ENCODE measurements at places on chromosomes 1 and 21.

DNA sequence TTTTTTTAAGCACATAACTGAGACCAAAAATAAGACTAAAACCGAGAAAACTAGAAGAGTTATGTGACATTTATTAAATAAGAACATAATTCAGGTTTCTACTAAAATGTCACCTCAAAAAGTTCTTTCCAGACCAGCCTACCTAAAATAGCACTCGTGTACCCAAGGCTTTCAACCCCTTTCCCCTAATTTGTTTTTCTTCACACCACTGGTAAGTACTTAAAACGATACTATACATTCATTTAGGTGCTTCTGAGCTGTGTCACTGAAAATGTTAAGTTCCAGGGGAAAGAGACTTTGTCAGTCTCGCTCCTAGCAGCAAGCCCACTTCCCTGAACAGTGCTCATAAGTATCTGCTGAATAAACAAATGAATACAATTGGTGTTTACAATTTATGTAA lies 6.8 kb downstream of the RRAGC start:
- no peak for DNase-seq

- DNase-seq = no peak
These were observed 44.8 kb downstream of the PCNT start for GRCh38 chr21:46368533-46369285.

- no peak for DNase-seq
These were observed 3.7 kb upstream of the SDC3 start for GRCh38 chr1:30912224-30912623.

- no peak for DNase-seq
These were observed 152.0 kb downstream of the ADGRL4 start for GRCh38 chr1:78854556-78854955.

DNA sequence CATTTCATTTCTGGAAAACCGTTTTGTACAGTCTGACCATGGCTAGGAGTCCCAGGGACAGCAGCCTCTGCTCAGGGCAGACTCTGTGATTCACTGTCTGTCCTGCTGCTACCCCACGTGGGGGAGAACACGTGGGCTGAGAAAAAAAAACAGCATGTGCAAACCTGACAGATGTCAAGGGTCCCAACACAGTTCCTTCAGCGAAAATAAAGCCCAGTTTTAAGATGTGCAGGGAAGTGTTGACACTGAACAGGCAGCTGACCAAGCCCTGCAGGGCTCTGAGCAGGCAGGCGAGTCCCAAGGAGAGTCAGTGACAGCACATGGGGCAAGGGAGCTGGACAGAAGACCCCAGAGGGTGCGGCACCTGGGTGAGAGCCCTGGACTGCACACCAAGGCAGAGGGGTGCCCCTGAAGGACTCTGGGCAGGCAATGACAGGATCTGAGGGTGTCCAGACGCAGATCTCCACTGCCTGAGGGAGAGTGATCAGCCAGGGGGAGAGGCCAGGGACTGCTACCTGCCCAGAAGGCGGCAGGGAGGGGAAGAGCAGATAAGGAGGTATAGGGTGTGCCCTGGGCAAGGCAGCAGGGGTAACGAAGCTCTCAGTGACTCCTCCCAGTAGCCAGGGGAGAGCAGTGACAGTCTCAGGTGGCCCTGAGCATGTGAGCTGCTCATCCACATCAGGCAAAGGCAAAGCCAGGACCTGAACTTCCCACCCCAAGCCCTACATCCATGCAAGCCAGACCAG lies 5.1 kb upstream of the SPATC1L start:
- no peak for DNase-seq

DNA sequence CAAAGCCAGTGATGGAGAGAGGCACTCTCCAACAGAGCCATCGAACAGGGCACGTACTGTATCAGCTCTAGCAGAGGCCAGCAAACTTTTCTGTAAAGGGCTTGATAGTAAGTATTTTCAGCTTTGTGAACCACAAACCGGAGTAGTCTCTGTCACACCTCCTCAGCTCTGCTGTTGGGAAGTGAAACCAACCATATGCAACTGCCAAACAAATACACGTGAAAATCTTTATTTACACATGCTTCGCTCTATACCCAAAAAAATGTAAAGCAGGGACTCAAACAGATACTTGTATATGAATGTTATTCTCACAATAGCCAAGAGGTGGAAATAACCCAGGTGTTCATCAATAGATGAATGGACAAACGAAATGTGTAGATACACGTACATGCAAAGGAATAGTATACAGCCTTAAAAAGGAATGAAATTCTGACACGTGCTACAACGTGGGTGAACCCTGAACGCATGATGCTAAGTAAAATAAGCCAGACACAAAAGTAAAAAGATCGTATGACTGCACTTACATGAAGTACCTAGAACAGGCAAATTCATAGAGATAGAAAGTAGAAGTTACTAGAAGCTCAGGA lies 39.0 kb downstream of the SETD4 start:
- no peak for DNase-seq

DNA sequence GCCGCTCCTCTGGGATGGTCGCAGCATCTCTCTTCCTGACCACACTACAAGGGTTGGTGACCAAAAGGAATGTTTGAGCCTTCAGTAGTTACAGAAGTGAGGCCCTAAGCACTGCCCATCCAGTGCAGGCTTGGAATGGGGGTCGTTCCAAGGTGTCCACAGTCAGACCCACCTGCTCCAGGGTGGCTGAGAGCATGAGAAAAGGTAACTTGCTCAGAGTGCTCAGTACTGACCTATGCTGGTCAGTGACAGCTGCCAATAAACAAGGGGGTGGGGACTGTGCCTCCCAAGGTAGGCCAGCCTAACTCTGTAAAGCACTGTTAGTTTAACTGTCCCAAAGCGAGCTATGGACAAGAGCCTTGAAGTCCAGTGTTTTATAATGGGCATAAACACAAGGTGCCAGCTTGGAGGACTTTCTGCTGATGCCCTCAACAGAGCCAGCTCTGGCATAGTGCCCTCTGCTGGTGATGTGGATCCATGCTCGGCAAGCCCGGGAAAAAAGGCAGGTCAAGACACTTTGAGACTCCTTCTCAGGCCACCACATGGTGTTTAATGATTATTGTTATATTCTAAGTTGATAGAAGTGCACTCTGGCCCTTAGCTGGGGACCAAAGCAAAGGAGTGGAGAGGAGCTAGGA lies 78.1 kb upstream of the DNAH14 start:
- peak; percentile 68 for DNase-seq

DNA sequence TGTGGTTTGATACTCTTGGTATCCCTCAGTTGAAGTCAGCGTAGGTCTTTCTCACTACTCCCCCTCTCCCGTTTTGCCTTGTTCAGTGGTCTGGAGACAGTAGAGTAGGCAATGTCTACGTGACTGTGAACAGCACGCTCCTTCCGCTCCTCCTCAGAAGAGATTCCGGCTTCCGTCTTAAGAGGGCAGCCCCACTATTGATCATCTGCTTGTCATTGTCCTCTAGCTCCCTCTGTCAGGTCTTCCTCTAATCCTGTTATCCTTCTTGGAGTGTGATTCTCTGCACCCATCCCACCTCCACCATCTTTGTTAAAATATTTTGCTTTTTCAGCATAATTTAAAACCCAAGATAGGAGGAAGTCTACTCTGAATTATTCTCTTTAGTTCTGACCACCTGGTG lies 129.9 kb upstream of the KCNK2 start:
- no peak for DNase-seq

GRCh38 chr1:33118274-33118673 lies 37.3 kb downstream of the AZIN2 start:
- no peak for DNase-seq

- DNase-seq = no peak
These were observed 37.9 kb downstream of the ARID4B start for GRCh38 chr1:235289859-235290739.

GRCh38 chr1:22332795-22333499 lies 118.7 kb upstream of the ZBTB40 start:
- DNase-seq = no peak

DNA sequence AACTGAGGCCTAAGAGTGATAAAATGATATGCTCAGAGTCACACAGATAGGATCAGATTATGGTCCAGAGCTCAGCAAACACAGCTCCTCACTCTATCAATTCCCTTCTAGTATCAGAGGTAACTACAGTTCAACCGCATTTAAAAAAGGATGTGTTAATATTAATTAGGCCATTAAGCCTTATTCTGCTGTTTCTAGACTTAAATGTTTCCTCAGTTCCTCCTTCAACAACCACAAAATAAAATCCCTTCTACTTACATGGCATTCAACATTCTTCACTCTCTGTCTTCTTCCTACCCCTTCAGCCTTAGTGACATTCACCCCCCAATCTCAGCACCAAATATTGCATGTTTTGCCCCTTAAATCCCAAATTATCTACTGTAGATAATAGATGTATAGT lies 254.9 kb downstream of the PLPP3 start:
- DNase-seq = no peak

- DNase-seq = no peak
These were observed 61.5 kb downstream of the PSMG1 start for GRCh38 chr21:39121600-39122355.

Measured in transverse colon (tissue), 4 donors.